Activated naive CD8-positive, alpha-beta T cell treated with anti-CD3 and anti-CD28 coated beads, Interleukin-2, amount 10 ng/mL, durations not matched to agents 7 days and 5 days (primary cell): ENCODE measurements at places on chromosomes 2 and 18. TPM values are rescaled to one million over a fixed set of nuclear protein-coding genes. Genes with fewer than 3 reads are reported as not detected.

- no peak for DNase-seq
- H3K27ac ChIP-seq = no peak overlapping the region
- H3K4me1 ChIP-seq = peaks cover 15% of the 10 kb centered on the region
- H3K27me3 ChIP-seq = no peaks in the 10 kb centered on the region
Observed at GRCh38 chr2:112540906-112541305, 1.4 kb upstream of the POLR1B start.

GRCh38 chr2:178266445-178266844 is 72.1 kb downstream of the OSBPL6 start:
- no peaks in the 10 kb centered on the region for H3K27me3 ChIP-seq
- no peak for DNase-seq
- H3K36me3 ChIP-seq = no peaks in the 10 kb centered on the region

DNA sequence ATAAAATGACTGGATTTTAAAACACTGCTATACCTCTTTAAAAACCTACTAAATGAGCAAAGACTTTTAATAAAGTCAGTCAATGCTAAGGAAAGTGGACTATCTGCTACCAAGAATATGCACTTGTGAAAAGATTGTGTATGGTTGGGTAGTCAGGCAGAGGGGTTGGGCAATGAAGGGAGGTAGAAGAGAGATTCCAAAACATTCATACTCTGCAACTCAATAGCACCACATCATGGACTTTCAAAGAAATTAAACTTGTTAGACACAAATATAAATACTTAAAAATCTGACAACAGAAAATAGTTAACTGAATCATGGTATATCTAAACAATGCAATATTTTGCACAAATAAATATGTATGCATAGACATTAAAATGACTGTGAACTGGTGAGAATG is 139.9 kb upstream of the MAPRE2 start:
- H3K4me1 ChIP-seq = no peaks in the 10 kb centered on the region
- H3K36me3 ChIP-seq = no peaks in the 10 kb centered on the region
- no peak overlapping the region for H3K4me3 ChIP-seq
- H3K27me3 ChIP-seq = no peaks in the 10 kb centered on the region

DNA sequence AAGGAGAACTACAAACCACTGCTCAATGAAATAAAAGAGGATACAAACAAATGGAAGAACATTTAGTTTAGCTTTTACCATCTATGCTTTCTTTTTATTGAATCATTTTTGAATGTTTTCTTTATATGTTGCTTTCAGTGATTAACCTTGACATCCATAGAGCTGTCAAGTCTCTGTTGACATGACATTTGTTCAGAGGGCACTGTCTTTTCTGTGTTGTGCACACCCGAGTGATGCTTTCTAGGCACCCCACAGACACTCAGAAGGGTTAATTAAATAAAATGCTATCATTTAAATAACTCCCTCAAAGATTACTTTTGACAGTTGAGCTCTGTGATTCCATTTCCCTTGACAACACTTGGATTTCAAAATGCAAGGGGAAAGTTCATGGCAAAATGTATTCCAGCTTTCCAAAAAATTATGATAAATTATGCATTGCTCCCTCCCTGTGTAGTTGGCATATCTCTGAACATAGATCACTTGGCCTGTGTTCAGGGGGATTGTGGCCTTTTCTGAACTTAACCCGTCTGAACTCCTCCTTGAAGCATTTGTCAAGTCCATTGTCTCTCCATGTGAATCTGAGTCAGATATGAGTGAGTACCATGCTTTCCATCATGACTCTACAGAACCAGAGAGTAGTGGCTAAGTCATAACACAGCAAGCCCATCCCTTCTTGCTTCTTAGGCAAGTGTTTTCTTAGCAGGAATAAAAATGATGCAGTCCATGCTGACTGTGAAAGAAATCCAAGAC is 372.6 kb downstream of the RPRM start:
- H3K27ac ChIP-seq = no peak overlapping the region
- no peak overlapping the region for H3K4me3 ChIP-seq
- no peak for DNase-seq

GRCh38 chr18:62264984-62265383 is 60.1 kb upstream of the TNFRSF11A start:
- H3K36me3 ChIP-seq = peaks cover 21% of the 10 kb centered on the region
- H3K4me1 ChIP-seq = peaks cover 2% of the 10 kb centered on the region
- H3K27ac ChIP-seq = no peak overlapping the region
- H3K27me3 ChIP-seq = no peaks in the 10 kb centered on the region

GRCh38 chr2:45353879-45354278 is 257.2 kb downstream of the SRBD1 start:
- no peaks in the 10 kb centered on the region for H3K27me3 ChIP-seq
- H3K36me3 ChIP-seq = no peaks in the 10 kb centered on the region
- H3K4me1 ChIP-seq = no peaks in the 10 kb centered on the region
- no peak overlapping the region for H3K27ac ChIP-seq

DNA sequence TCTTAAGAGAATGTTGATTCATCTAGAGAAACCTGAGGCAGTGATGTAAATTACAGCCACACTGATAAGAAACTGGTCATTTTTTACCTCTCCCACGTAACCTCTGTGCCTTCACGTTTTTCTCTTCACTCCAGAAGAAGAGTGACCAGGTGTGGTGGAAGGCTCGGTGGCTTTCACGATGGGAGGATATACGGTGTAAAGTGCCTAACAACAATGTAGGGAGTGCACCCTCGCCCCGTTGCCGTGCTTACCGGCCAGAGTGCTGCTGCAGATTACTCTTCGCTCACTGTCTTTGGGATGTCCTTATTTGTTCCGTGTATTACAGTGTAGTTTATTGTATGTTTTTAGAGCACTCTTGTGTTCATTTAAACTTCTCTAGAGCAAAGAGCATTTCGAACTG is 46.5 kb downstream of the NCK2 start:
- peak overlapping the region; percentile 5 for H3K4me3 ChIP-seq
- no peaks in the 10 kb centered on the region for H3K27me3 ChIP-seq
- peaks cover 82% of the 10 kb centered on the region for H3K4me1 ChIP-seq

DNA sequence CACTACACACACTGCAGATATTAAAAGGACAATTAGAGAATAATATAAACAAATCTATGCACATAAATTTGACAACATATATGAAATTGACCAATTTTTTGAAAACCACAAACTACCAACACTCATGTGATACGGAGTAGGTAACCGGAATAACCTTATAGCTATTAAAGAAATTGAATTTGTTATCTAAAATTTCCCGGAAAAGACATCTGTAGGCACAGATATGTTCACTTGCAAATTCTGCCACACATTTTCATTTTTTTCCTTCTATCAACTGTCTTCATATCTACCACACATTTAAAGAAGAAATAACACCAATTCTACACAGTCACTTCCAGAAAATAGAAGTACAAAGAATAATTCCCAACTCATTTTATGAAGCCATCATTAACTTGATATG is 22.4 kb downstream of the NLRC4 start:
- no peaks in the 10 kb centered on the region for H3K4me1 ChIP-seq
- H3K36me3 ChIP-seq = no peaks in the 10 kb centered on the region
- no peak for DNase-seq
- no peak overlapping the region for H3K4me3 ChIP-seq
- H3K27ac ChIP-seq = no peak overlapping the region

The TEKT4 gene
- not detected for total RNA-seq

DNA sequence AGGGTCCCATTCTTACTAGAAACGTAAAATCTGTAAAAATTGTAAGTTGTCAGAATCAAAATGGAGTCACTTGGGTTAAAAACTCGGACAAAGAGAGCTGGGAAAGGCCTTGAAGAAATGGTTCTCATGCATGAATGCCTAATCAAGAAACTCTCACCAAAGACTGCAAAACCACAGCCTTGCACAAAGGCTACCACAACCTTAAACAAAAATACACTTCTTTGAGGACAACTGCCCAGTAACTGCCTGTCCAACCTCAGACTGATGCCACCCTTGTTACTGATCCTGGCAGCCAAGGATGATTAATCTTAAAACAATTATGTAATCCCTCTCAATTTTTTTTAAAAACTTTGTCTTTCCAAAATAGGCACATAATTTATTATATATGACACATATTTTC is 299.3 kb downstream of the CCDC85A start:
- no peak overlapping the region for H3K27ac ChIP-seq
- no peaks in the 10 kb centered on the region for H3K27me3 ChIP-seq
- H3K36me3 ChIP-seq = no peaks in the 10 kb centered on the region
- DNase-seq = no peak

GRCh38 chr2:172244419-172245130 is 141.9 kb upstream of the DLX2 start:
- no peaks in the 10 kb centered on the region for H3K27me3 ChIP-seq
- H3K4me1 ChIP-seq = peaks cover 6% of the 10 kb centered on the region
- H3K36me3 ChIP-seq = peaks cover 3% of the 10 kb centered on the region
- no peak for DNase-seq

GRCh38 chr18:23071285-23071684 is 64.0 kb upstream of the CABLES1 start:
- H3K4me1 ChIP-seq = peaks cover 55% of the 10 kb centered on the region
- peaks cover 17% of the 10 kb centered on the region for H3K36me3 ChIP-seq
- peak; percentile 76 for DNase-seq

GRCh38 chr18:45688833-45689232 is 35.1 kb upstream of the SLC14A1 start:
- peaks cover 8% of the 10 kb centered on the region for H3K36me3 ChIP-seq
- no peak for DNase-seq
- H3K4me3 ChIP-seq = peak overlapping the region; percentile 94
- peaks cover 53% of the 10 kb centered on the region for H3K4me1 ChIP-seq
- H3K27me3 ChIP-seq = peaks cover 6% of the 10 kb centered on the region
- H3K27ac ChIP-seq = peak overlapping the region; percentile 99

The FER1L5 gene
- total RNA-seq = not detected

The TSPYL6 gene
- not detected for total RNA-seq

DNA sequence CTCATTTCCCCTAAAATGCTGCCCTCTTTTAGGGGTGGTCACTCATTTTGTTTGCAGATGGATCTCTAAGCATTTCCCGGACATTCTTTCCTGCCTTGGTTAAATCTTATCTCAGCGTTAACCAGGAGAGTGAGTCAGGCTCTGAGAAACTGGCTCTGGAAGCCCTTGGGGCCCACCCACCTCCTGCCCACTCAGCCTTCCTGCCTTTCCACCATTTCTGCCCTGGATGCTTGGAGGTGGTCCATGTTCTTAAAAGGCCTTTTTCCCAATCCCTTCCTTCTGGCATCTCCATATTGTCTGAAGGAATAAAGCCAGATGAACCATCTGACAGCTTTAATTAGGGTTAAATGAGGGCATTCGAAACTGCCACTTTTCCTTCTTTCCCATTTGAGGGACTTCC is 9.5 kb downstream of the HK2 start:
- no peaks in the 10 kb centered on the region for H3K27me3 ChIP-seq
- no peak for DNase-seq
- H3K36me3 ChIP-seq = peaks cover 13% of the 10 kb centered on the region
- peak overlapping the region; percentile 66 for H3K4me3 ChIP-seq
- H3K27ac ChIP-seq = peak overlapping the region; percentile 88
- peaks cover 81% of the 10 kb centered on the region for H3K4me1 ChIP-seq

DNA sequence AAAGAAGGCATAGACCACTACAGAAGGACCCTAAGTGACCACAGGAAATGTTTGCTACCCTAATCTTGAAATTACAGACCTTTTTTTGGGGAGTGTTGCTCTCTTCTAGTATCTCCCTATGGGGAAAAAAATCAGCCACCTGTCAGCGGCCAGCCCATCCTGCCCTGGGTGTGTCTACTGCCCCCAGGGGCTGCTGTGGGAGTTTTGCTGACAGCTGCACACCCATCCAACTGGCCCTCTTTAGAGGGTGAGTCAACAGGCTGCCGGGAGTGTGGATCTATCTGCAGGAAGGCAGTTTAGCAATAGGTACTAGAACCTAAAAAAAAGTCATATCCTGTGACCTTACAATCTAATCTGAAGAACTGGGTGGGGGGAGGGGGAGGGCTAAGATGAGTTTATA is 796 bp upstream of the DYSF start:
- no peaks in the 10 kb centered on the region for H3K36me3 ChIP-seq
- H3K4me3 ChIP-seq = peak overlapping the region; percentile 14
- peaks cover 42% of the 10 kb centered on the region for H3K27me3 ChIP-seq
- DNase-seq = no peak
- peaks cover 29% of the 10 kb centered on the region for H3K4me1 ChIP-seq
- H3K27ac ChIP-seq = no peak overlapping the region

The ASB18 gene
- total RNA-seq = not detected

DNA sequence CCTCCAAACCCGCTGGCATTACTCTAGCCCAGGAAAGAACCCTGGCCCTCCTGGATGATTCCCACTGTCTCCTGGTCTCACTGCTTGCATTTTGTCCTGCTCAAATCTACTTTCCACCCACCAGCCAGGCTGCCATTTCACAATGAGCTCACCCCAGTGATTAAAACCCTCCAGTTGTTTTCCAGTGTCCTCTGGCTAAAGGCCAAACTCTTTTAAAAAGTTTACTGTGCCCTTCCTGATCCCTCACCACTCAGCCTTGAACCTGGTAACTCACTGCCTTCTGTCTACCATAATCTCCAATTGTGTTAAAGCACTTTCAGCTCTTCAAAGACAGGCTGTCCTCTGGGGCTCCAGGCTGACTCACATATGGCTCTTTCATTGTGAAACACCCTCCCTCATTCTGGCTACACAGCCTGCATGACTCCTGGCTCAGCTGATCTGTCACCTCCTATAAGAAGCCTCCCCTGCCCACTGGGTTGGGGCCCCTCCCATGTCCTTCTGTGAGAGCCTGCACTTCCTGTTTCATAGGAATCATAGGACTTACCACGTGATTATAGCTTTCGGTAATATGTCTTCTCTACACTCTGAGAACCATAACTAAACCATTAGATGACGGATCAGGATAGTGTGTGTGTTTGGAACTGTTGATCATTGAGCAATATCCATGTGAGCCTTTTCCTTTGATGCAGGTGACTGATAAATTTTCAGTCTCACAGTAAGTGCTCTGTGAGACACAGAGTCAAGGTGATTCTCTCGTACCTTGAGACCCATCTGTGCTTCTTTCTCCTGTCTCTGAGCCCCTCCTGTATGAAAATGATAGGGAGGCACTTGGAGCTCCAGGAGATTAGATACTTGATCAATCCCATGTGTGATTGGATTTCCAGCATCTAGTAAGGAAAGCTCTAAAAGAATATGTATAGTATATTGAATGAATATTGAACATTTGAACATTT is 590.8 kb upstream of the ID2 start:
- no peaks in the 10 kb centered on the region for H3K4me1 ChIP-seq
- no peak for DNase-seq
- H3K4me3 ChIP-seq = no peak overlapping the region
- no peak overlapping the region for H3K27ac ChIP-seq

DNA sequence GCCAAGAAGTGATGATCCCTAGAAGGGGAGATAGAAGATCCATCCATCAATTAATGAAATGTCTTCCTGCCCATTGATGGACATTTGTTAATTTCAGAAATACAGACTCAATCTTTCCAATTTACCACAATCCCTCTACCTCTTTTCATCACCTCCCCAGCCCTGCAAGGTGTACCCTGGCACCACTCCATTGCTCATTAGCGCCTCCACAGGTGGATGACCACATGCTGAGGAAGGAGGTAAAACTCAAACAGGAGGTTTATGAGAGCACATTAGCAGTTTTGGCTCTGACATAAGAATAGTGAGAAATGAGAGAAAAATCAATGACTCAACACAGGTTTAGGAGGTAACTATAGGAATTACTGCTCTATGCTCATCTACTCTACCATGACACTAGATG is 208.0 kb downstream of the C1D start:
- no peak overlapping the region for H3K27ac ChIP-seq
- H3K36me3 ChIP-seq = no peaks in the 10 kb centered on the region
- no peaks in the 10 kb centered on the region for H3K4me1 ChIP-seq

GRCh38 chr2:145715601-145716000 is 1195.7 kb upstream of the ZEB2 start:
- no peaks in the 10 kb centered on the region for H3K27me3 ChIP-seq
- no peaks in the 10 kb centered on the region for H3K36me3 ChIP-seq
- no peaks in the 10 kb centered on the region for H3K4me1 ChIP-seq
- H3K27ac ChIP-seq = no peak overlapping the region

The TTR gene
- total RNA-seq = not detected

The EML6 gene
- 2.4 TPM for total RNA-seq

The FHL2 gene
- 1.1 TPM for total RNA-seq
